ENCODE measurements at places on chromosomes 2 and 18.

DNA sequence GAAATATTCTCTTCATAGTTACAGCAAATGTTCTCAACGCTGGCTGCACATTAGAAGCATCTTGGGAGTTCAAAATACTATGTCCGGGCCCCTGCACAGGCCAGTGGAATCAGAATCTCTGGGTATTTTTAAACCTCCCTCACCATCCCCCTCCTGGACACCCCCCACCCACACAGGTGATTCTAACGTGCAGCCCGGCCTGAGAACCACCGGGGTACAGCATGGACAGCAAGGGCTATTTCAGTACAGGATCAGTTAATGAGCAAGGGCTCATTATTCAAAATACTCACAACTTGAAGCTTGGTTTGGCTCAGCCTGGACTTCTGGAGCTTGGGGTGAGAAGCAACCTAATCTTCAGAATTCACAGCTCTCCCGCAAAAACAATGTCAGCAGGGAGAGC lies 31.4 kb downstream of the INO80C start:
- DNase-seq, result no peak

- DNase-seq, result peak; percentile 36
Measured at GRCh38 chr2:239934571-239935171, 90.5 kb downstream of the NDUFA10 start.

GRCh38 chr2:142585785-142586184 lies 291.7 kb upstream of the KYNU start:
- DNase-seq, result no peak

DNA sequence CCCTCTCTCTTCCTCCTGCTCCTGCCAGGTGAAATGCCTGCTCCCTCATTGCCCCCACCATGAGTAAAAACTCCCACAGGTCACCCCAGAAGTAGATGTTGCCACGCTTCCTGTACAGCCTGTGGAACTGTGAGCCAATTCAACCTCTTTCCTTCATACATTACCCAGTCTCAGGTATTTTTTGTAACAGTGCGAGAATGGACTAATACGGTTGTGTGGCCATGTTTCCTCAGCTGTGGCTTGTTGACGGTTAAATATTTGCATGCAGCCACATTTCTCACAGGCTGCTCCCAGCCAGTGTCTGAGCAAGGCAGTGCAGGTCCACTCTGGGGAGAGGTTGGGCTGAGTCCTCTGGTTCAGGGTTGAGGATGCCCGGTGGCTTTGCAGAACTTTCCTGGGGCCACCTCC lies 27.8 kb upstream of the COPS8 start:
- no peak for DNase-seq

DNA sequence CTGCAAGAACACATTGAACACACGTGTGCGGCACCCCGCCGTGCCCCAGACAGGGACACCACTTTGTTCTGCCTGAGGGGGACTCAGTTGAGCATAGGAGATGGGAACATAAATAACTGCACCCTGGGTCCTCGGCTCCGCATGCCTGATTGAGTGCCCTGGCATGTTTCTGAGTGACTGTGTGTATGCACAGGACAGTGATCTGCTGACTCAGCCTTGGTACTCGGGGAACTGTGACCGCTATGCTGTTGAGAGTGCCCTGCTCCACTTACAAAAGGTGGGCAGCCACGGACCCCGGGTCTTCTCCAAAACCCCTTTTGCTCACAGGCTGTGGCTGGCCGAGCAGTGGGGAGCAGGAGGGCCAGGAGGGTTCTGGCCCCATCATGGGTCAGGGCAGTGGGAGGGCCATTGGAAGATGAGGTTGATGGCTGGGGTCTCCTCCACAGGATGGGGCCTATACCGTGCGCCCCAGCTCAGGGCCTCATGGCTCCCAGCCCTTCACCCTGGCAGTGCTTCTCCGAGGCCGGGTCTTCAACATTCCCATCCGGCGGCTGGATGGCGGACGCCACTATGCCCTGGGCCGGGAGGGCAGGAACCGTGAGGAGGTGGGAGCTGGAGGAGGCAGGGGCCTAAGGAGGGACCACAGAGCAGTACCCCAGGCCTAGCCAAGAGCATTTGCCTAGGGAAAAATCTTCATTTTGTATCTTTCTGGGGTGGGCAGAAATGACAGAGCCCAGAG lies 16.9 kb downstream of the SH2D6 start:
- DNase-seq, result no peak

- no peak for DNase-seq
Measured at GRCh38 chr2:190446750-190447516, 38.8 kb downstream of the MFSD6 start.

All from stimulated activated CD8-positive, alpha-beta memory T cell treated with anti-CD3 and anti-CD28 coated beads, Interleukin-15, amount 100 ng/mL, for 1 hour (primary cell).